ENCODE measurements at places on chromosomes 1 and 21.
A peak's percentile ranks its signal among the peaks of the same experiment; 100 is the strongest.

GRCh38 chr1:59401581-59401980 is 104.7 kb downstream of the FGGY start:
- no peak for DNase-seq

GRCh38 chr21:16741141-16741665 is 771.6 kb upstream of the CXADR start:
- no peak for DNase-seq

DNA sequence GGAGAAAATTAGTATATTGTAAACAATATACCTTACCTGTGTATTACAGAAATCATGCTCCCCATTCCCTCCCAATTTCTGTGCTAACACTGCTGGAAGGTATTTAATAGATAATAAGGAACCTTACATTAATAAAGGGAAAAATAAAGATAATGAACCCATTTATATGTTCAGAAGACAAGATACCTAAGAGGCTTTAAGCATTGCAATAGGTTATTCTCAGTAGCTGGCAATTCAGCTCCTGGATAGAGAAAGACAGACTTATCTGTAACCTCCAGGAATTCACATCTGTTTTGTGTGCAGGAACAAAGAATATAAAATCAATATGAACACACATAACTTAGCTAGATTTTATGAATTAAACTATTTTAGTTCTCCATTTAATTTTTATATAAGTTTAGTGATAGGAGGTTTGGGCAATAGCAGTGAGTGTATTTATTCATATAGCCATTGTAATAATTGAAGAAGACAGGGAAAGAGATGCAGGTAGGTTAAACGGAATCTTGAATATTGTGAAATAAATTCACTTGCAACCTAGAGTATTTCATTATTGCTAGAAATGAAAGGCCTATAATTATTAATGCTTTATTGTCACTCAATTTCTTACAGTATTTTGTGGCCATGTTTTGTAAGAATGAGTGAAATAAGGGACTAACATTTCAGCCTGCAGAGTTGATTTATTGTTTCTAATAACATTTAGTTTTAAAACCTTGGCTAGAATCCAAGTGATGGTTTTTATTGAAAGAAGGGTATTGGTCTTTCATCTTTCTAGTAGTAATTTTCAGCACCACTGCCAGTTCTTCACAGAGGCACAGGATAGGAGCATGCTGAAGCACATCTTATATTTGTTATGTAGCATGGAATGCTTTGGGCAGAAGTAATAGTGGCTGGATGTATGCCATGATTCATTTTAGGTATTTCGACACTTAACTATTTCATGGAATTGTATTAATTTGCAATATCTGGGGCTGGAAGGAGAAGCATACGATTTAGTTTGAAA is 1.5 kb downstream of the XPR1 start:
- no peak for DNase-seq

- no peak for DNase-seq
Measured at GRCh38 chr1:36081926-36082485, 1.9 kb upstream of the TEKT2 start.

DNA sequence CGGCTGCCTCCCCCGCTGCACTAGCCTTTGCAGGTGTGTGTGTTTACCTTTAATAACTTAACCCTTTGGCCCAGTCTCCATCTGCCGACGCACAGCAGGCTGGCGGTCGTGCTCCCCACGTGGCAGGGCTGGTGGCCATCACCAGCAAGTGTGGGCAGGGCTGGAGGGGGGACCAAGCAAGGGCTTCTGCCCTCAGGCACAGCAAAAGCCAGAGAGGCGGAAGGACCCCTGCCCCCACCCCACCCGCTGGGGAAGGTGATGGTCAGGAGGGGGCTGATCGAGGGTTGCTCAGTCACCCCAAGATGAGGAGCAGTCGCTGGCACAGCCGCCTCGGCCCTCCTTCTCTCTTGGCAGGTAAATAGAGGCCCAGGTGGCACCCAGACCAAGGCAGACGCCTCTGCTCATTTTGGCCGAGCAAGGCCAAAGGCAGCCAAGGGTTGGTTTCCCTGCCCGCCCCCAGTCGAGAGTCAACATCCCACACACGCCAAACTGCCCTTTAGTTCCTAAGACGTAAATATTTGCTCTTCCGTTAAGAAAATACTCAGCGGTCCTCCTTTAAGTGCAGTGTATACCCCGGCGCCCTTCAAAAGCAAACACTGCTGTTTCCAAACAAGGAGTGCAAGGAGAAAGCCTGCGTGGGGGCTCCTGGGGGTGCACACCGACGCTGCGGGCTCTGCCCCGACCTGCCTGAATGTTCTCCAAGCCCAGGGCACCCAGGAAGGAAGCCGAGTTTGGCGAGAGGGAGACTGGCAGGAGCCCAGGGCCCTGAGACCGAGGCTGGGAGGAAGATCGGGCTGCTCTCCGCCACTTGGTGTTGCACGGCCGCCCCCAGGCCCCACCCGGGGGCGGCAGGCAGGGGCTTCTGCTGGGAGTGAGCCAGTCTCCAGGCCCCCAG is 82.7 kb downstream of the SIK1 start:
- no peak for DNase-seq

- no peak for DNase-seq
Measured at GRCh38 chr1:188652678-188653077, 1823.9 kb downstream of the PLA2G4A start.

DNA sequence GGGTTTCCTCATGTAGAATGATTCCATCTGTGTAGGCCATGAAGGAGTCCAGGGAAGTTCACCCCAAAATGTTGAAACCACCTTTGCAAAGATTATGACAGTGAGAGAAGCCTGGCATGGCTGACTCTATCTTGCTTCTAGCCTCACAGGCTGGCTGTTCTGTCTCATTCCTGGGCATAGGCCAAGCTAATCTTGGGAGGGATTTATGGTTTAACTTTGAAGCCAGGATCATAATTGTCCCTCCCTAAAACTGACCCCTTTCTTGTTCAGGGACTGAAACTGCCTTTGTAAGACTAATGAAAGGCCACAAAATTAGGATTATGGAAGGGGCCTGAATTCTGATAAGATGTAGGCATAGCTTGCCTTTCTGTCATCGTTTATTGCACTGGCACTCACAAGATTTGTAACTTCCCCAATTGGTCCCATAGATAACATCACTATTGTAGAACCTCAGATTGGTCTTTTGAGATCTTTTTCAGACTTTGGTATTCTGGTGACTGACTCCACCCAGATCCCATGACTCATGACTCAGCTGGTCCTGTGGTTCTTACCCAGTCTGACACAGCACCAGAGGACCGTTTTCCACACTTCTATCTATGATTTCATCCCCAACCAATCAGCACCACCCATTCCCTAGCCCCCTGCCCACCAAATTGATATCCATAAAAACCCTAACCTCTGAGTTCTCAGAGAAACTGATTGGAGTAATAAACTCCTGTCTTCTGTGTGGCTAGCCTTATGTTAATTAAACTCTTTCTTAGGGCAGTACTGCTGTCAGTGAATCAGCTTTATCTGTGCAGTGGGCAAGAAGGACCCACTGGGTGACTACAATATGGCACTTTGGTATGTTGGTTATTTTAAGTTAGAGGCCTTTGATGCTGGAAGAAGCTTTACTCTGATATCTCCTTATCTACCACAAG is 13.6 kb upstream of the LAMTOR5 start:
- no peak for DNase-seq

- DNase-seq: no peak
Measured at GRCh38 chr1:171623651-171624331, 1.7 kb downstream of the MYOCOS start.

DNA sequence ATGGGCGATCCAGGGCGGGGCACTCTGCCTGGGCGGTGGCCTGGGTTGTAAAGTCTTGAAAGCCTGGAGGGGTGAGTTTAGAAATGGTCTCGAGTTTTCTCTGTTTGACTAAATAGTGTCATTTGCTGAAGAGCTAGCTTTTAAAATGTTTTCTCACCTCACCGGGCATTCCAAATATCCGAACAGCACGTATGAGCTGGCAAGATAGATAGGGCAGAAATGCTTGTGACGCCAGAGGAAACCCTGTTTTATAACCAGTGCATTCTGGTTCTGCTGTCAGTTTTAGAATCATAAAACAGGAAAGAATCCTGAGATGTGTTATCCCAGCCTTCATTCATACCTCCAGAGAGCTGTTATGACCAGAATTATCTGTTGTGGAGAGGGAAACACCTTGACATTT is 725 bp downstream of the RTCA start:
- peak; percentile 3 for DNase-seq

- DNase-seq: peak; percentile 94
Measured at GRCh38 chr1:150268705-150269403, at the start of gene APH1A. Gene APH1A, minus strand, starts transcription at chr1:150269016. Its CDS starts 206 bp downstream, at chr1:150268810.

- DNase-seq: no peak
Measured at GRCh38 chr1:93620172-93620840, 61.3 kb downstream of the BCAR3 start.

DNA sequence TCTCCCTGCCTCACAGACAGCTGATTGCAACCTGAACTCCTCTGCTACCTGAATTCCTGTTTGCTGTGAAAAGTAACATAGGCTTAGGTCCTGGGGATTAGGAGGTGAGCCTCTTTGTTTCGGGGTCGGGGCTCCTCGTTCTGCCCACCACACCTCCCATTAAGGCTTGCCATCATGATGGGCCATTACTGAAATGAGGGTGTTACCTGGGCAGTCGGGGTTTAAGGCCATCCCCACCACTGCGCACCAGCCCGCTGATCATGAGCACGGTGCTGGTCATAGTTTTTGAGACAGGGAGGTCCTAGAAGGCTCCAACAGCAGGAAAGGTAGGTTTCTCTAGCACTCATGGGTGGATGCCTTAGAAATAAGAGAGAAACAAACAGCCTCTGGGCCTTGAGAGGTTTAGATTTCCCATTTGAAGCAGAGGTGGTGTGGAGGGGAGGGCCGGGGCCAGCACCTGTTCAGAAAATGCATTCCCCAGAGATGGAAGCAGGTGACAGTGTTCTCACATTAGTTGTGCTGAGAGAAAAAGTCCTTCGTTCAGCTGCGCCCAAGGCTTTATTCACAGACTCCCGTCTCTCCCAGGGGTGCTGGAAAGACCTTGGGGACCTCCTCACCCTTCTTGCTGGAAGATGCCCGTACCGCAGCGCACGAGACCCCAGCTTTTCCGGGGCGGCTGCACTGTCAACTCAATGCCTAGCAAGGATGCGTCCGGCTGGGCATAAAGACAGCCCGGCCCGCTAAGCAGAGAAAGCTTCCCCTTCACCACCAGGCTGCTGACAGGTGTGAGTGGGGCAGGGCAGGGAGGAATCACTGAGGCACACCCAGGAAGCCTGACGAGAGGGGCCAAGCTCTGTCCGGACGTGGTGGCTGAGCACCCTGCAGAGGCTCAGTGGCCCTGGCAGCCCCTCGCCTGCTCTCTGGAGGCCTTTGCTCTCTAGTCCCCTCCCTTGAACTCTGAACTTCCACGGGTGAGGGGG is 125.5 kb downstream of the PGBD5 start:
- DNase-seq: peak; percentile 60

DNA sequence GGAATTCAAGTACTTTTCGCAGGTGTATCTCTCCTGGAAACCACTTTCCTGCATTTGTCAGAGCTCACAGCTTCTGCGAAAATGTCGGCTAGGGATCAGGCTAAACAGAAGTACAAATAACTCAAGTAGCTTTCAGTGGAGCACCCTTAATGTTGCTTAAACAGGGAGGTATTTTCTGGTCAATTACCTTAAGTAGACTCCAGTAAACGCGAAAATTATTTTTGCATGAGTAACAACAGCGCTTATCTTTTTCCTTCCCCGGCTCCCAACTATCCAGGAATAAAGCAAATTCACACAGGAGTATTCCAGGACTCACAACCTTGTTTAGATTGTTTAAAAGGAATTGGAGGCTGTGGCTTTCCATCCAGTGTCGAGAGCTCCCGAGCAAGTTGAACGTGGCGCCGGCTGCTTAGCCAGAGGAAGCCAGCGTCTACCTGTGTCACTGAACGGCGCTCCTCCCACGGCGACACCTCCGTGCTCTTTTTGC is 7.3 kb upstream of the SIM2 start:
- DNase-seq: no peak

DNA sequence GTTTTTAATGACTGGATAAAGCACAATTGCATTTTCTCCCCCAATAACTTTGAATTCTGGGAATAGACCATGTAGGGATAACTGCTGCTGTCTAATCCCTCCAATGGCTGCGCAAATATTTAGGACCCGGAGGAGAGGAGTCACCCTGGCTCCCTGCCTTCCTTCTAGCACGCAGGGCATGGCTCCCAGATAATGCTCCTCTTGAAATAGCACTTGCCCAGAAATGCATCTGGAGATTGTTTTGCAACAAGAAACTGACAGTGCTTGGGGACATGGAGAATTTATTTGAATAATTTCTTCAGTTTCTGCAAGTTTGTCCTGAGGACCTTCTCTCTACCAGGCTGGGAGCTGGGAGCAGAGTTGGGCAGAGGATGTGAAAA is 83.5 kb downstream of the MAN1C1 start:
- DNase-seq: no peak

DNA sequence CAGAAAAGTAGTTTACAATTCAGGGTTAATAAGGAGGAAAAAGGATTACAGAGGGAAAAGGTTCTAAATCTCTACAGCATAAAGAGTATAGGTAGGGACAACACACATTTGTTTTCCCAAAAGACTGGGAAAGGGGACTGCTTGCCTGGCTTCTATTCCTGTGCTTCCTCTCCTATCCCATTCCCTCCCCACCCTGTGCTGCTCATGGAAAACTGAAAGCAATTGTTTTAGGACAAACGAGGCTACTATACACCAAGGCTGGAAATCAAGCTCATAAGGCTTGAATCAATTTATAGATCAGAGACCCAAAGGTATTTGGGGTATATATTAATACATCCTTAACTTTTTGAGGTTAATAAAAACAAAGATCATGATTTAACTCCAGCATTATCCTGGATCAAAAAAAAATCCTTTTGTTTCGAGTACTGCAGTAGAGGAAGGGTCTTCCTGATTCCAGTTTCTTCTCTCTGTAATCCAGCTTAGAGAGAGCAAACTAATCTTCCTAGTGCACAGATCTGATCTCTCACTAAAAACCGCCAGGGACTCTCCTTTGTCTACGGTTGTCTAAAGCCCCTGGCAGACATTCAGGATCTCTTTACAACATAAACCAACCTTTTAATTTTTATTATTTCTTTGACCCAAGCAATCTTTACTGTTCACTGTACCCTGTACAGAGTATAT is 37.4 kb upstream of the A3GALT2 start:
- DNase-seq: no peak

DNA sequence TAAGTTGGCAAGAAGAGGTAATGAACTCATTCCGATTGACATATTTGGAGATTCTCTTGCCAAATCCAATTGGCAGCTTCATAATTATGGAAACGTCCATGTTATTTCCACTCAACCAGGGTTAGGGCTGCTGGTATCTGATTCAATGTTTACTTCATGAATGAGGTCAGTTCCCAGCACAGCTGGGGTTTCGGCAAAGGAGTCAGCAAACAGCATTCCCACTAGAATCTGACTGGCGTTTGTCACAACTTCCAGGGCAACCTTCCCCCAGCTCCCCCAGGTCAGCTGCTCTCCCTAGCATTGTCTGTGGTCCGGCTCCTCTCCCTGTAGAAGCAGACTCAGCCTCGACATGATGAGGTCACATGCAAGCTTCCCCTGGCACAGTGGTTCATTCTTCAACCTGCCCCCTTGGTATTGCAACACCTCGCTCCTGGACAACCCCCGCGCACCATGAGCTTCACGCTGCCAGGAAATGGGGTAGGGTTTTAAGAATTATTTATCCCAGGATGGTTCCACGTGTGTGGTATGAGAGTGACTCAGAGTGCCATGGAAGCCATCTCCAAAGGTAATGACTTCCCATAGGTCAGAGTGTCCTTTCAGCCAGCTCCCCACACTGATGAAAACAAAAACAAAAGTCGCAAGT is 100.7 kb upstream of the SLC25A33 start:
- DNase-seq: no peak

Data from naive B cell (primary cell).